ENCODE measurements at places on chromosomes 7 and 10.

- no peak for DNase-seq
These were observed 87.2 kb downstream of the RNF216 start for GRCh38 chr7:5694221-5694754.

DNA sequence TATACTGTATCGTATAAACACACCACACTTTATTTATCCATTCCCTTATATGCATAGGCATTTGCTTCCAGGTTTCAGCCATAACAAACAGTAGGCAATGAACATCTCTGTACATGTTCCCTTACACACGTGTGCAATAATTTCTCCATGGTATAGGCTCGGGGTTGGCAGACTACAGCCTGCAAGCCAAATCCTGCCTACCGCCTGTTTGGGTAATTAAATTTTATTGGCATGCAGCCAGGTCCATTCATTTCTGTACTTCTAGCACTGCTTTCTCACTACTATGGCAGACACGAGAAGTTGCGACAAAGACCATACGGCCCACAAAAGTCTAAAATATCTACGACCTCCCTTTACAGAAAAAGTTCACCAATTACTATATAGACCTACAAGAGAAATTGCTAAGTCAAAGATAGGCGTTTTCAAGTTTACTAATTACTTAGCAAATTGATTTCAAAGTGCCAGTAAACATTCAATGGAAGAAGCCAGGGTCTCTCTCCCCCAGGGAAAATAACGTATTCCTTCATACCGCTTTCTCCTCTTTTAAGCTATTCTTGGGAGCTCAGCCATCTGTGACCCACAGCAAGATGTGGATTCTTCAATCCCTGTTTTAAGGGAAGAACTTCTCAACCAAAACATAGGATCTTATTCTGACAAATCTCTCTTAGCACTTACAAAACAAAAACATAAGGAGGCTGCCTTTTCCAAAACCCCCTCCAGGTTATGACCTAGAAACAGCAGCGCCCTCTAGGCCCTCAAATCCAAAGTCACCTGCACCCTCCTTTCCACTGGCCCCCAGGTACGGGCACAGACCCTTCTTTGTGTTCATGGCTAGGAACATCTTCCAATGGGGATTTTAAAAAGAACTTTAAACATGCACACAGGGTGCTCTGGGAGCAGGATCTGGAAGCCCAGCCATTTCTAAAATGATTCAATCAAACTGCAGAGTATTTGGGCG, 100.5 kb downstream of the FGFR2 start:
- peak; percentile 41 for DNase-seq

DNA sequence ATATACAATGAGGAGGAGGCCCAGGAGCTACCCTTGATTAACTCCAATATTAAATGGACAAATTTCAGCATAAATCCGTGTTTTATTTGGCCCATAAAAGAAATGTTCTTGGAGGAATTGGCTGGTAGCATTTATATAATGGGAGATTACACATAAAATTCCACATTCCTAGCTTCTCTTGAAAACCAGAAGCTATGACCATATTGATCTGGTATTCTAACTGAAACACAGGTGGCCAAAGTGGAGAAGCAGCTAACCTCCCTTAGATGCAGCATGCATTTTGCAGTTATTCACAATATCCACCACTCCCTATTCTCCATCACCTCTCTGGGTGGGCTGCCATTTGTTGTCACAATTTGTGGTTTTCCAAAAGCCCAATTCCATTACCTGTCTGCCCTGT, 148.8 kb upstream of the CACNA2D1 start:
- no peak for DNase-seq

DNA sequence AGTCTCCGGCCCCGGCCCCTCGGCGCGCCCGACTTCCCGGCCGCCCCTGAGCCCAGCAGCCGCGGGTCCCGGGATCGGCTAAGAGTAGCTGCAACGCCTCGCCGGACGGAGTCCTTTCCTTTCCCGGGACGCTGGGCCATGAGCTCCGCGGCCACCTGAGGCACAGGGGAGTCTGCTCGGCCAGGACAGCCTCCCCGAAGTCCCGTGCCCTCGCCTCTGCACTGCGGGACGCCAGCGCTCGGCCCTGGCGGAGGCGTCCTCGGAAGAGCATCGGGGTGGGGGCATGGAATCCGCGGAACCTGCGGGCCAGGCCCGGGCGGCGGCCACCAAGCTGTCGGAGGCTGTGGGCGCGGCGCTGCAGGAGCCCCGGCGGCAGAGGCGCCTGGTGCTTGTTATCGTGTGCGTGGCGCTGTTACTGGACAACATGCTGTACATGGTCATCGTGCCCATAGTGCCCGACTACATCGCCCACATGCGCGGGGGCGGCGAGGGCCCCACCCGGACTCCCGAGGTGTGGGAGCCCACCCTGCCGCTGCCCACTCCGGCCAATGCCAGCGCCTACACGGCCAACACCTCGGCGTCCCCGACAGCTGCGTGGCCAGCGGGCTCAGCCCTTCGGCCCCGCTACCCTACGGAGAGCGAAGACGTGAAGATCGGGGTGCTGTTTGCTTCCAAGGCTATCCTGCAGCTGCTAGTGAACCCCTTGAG, 502 bp downstream of the SLC18A3 start:
- DNase-seq, result peak; percentile 73

- DNase-seq, result no peak
These were observed 410.4 kb upstream of the FOXK1 start for GRCh38 chr7:4271716-4272015.

DNA sequence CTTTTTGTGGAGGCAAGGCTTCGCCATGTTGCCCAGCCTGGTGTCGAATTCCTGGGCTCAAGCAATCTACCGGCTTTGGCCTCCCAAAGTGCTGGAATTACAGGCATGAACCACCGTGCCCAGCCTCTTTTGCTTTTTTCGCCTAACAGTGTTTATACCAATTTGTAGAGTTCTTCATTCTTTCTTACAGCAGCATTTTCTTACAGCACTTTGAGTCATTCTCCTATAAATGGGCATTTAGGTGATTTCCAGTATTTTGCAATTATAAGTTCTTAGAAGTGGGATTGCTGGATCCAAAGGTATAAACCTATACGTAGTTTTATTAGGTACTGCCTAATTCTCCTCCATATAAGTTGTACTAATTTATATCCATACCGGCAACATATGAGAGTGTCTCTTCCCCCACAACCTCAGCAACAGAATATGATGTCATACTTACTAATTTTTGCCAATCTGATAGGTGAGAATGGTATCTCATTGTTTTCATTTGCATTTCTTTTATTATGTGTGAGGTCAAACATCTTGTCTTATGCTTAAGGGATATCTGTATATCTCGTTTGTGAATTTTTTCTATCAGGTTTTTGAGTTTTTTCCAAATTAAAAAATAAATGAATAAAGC, 39.1 kb downstream of the SUFU start:
- no peak for DNase-seq

Data from D341Med (cell line).